Brain microvascular endothelial cell (primary cell): ENCODE measurements at places on chromosomes 6 and 20.

GRCh38 chr6:92977018-92977417, 442.3 kb downstream of the EPHA7 start:
- no peak for DNase-seq

DNA sequence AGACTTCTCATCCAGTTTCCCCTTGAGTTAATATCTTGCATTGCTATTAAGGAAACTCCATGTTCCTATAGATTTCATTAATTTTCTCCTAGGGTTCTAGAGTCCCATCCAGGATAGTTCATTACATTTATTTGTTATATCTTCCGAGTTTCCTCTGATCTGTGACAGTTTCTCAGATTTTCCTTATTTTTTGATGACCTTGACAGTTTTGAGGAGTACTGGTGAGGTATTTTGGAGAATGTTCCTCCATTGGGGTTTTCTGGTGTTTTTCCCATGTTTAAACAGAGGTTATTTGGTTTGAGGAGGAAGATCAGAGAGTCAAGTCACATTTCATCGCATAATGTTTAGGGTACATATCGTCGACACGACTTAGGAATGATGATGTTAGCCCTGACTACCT, 67.7 kb downstream of the LAMP5 start:
- no peak for DNase-seq

DNA sequence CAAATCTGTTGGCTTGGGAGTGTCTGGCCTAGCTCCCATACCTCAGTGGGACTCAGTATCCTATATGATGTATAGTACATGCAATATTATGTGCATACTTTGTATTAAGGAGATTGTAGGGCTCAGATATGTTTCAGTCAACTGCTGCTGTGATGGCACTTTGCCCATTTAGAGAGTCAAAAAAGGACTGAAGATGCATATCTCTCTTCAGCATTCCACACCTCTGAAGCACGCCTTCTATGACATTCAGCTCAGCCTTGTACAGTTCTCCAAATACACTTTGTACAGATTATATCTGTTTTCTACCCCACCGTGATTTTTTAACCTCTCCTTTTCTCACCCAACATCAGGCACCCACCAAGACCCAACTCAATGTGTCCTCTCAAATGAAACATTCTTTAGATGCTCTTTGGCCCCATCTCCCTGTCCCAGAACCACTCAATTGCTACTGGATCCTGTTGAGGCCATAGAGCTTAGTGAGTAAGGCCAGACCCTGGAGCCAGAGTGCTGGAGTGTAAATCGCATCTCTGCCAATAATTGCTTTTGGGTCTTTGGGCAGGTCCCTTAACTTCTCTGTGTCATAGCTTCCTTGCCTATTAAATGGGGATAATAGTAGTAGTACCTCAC, 15.6 kb downstream of the ENPP1 start:
- DNase-seq, result peak; percentile 63

DNA sequence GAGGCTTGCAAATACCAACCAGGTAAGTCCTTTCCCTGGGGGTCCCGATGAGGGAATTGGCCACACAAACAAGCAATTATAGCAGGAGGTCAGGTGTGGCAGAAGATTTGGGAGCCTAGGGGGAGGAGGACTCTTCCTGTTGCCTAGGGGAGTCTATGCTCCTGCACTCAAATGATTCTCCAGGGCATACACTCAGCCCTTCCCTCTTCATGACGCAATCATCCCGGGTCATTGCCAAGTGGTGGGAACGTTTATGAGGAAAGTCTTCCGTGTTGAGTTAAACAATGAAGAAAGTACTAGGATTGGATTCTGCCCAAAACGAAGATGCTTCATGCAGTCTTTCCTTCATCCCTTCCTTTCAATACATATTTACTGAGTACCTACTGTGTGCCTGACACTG, 186.5 kb upstream of the TSHZ2 start:
- DNase-seq, result no peak

DNA sequence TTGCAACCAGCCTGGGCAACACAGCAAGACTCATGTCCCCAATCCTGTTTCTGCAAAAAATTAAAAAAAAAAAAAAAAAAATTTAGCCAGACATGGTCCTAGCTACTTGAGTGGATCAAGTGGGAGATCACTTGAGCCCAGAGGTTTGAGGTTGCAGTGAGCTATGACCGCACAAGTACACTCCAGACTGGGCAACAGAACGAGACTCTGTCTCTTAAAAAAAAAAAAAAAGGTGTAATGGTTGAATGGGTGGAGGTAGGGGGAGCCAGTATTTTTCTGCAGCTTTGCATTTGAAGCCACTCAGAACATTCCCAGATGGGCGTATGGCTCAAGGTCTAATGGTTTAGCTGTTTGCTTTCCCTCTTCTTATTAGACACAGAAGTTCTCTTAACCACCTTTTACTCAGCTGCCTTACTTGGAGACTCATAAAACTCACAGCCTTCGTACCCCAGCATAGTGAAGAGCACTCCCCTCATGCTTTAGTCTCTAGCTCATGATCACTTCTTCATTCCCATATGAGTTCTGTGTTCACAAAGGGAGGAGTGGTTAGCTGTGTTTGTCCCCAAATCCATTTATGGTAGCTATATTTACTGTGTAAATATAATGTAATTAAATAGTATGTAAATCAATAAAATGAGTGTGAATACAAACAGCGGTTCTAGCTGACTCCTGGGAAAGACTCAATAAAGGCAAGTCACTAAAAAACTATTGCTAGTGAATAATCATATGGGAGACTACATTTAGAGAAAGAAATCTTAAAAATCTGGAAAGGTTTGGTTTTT, 9.0 kb downstream of the FKBP1A start:
- DNase-seq, result no peak

GRCh38 chr6:145587334-145587733, 148.0 kb downstream of the EPM2A start:
- DNase-seq, result no peak

- DNase-seq, result no peak
Observed at GRCh38 chr20:53399083-53399482, 194.6 kb downstream of the ZNF217 start.

DNA sequence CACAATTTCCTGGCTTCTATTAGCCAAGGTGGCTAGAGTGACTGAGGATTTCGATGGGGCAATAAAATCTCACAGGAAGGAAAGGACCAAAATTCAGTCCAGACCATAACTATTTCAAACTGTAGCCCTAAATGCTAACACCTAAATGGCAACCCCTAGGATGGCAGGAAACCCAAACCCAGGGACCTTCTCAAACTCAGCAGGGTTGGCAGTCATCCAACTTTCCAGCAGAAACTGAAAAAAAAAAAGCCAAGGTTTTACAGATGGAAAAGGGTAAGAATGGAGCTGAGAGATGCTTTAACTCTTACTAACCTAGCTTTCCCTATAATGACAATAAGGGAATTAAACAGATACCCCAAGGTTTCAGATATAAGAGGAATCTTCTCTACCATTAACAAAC, 10.5 kb downstream of the IBTK start:
- no peak for DNase-seq

- peak; percentile 59 for DNase-seq
Observed at GRCh38 chr20:25247000-25247517, 826 bp upstream of the PYGB start.

DNA sequence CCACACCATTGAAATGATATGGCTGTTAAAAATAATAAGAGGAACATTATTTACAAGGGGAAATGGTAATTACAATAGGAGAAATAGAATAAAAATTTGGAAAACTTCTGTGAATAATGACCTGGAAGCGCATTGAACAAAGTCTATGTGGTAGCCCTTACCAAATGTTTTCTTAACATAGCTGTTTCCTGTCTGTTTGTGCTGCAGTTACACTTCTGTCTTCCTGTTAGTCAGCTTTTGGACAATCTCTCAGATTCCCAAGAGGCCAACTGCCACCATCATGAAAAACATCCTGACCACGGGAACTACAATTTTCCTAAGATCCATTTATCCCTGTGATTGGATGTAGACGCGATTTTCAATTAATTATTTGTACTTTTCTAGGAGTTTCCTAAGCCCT, 754.4 kb upstream of the MARCKS start:
- DNase-seq, result peak; percentile 37
